ENCODE measurements at places on chromosomes 11 and 22. TPM values are rescaled to one million over a fixed set of nuclear protein-coding genes. Genes with fewer than 3 reads are reported as not detected.

- no peak overlapping the region for H3K4me3 ChIP-seq
- DNase-seq = no peak
- no peaks in the 10 kb centered on the region for H3K4me1 ChIP-seq
- H3K27me3 ChIP-seq = no peaks in the 10 kb centered on the region
- H3K36me3 ChIP-seq = no peaks in the 10 kb centered on the region
- no peak overlapping the region for H3K27ac ChIP-seq
These were observed 33.9 kb downstream of the ENDOD1 start for GRCh38 chr11:95123556-95123955.

GRCh38 chr11:46826310-46827044, 19.6 kb downstream of the CKAP5 start:
- no peaks in the 10 kb centered on the region for H3K27me3 ChIP-seq
- no peaks in the 10 kb centered on the region for H3K36me3 ChIP-seq
- H3K4me3 ChIP-seq = peak overlapping the region; percentile 54

- H3K27ac ChIP-seq = no peak overlapping the region
- no peak overlapping the region for H3K4me3 ChIP-seq
- no peaks in the 10 kb centered on the region for H3K27me3 ChIP-seq
These were observed 44.6 kb downstream of the KCNC1 start for GRCh38 chr11:17778956-17779860.

GRCh38 chr11:27470166-27470565, 2.4 kb downstream of the LGR4 start:
- H3K4me3 ChIP-seq = peak overlapping the region; percentile 67
- no peaks in the 10 kb centered on the region for H3K36me3 ChIP-seq
- peak overlapping the region; percentile 79 for H3K27ac ChIP-seq
- H3K27me3 ChIP-seq = no peaks in the 10 kb centered on the region
- DNase-seq = no peak
- peaks cover 38% of the 10 kb centered on the region for H3K4me1 ChIP-seq

DNA sequence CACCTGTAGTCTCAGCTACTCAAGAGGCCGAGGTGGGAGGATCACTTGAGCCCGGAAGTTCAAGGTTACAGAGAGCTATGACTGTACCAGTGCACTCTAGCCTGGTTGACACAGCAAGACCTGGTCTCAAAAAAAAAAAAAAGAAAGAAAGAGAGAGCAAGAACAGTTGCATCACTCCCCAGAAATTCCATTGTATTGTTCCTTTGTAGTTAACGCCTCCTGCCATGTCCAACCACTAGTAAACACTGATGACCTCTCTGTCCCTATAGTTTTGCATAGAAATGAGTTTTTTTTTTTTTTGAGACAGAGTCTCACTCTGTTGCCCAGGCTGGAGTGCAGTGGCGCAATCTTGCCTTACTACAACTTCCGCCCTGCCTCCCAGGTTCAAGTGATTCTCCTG, 10.8 kb downstream of the PATL1 start:
- no peak overlapping the region for H3K27ac ChIP-seq
- H3K36me3 ChIP-seq = peaks cover 68% of the 10 kb centered on the region
- H3K4me3 ChIP-seq = no peak overlapping the region
- DNase-seq = no peak

DNA sequence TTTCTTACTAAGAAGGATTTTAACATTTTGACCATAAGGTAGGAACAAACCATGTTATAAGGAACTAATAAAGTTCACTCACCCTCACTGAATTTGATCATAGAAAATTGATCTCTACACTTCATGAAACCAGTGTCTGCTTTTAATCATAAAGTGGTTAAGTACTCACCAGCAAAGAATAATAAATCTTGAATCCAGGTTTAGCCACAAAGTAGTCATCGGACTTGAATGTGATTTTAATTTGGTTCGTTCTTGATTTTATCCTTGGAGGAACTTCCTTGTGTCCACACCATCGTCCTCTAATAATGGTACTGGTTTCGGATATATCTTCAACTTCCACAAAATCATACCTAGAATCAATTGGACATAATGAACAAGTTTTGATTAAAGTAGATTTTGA, 40.5 kb upstream of the DDI1 start:
- H3K27ac ChIP-seq = no peak overlapping the region
- no peaks in the 10 kb centered on the region for H3K4me1 ChIP-seq
- no peaks in the 10 kb centered on the region for H3K36me3 ChIP-seq
- no peaks in the 10 kb centered on the region for H3K27me3 ChIP-seq
- no peak overlapping the region for H3K4me3 ChIP-seq

DNA sequence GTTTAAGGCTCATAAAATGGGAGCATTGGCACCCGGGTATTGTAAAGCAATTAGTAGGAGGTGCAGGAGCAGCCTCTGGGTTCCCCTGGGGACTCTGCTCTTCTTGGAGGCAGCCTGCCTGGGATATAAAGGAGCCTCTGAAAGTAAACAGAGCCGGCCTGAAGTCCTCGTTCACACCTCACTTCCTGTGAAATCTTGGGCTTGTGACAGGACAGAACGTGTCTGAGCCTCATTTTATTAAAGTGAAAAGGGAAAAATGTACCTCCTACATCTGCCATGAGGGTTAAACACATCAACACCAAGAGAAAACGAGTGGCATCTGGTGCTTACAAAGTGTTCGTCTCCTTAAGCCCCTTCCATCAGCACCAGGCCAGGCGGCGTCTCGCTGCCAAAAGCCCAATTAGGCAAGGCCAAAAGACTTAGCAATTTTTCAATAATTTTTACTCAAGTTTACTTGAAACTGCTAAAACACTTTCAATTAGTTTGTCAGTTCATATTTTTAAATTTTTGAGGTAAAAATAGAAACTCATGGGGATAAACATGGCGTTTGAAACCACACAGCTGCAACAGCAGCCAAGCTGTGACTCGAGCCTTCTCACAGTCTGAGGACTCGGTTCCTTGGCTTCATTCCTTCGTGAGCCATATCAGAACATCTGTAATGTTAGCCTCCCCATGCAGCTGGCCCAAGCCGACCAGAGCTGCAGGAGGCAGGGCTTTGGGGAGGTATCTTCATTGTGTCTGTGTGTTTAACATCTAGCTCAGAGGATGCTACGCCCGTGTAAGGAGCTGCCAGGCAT, 33.6 kb downstream of the MAP6 start:
- H3K4me3 ChIP-seq = no peak overlapping the region
- peaks cover 27% of the 10 kb centered on the region for H3K27me3 ChIP-seq
- H3K27ac ChIP-seq = no peak overlapping the region
- H3K36me3 ChIP-seq = no peaks in the 10 kb centered on the region
- no peak for DNase-seq

DNA sequence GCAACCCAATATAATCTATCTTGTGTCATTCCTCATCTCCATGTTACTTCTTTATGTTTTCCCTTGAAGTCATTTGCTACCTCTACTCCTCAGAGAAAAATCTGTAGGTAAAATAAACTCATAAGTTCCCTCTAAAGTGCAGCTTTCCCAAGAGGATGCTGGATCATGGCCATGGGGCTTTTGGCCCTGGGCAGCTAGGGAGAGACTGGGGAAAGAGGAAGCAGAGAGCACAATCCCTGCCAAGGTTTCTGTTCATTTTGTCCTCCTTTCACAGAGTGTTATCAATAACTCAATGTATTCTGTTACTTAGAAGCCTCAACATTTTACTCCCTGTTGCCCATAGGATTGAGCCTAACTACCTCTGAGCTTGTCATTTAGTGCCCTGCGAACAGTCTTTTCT, 9.0 kb downstream of the RNF121 start:
- H3K36me3 ChIP-seq = no peaks in the 10 kb centered on the region
- no peak for DNase-seq
- no peak overlapping the region for H3K4me3 ChIP-seq
- no peaks in the 10 kb centered on the region for H3K27me3 ChIP-seq
- H3K4me1 ChIP-seq = peaks cover 6% of the 10 kb centered on the region

DNA sequence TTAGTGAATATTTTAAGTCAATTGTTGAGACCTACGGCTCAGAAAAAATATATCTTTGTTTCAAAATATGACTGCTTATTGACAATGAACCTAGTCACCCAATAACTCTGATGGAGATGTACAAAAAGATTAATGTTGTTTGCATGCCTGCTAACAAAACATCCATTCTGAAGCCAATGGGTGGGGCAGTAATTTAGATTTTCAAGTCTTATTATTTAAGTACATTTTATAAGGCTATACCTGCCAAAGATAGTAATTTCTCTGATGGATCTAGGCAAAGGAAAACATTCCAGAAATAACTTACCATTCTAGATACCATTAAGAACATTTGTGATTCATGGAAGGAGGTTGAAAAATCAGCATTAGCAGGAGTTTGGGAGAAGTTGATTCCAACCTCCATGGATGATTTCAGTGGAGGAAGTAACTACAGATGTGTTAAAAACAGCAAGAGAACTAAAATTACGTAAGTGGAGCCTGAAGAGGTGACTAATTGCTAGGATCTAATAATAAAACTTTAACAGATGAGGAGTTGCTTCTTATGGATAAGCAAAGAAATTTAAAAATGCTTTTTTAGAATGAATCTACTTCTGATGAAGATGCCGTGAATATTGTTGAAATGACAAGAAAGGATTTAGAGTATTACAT, 26.4 kb upstream of the OR8D2 start:
- no peaks in the 10 kb centered on the region for H3K4me1 ChIP-seq
- no peak overlapping the region for H3K4me3 ChIP-seq
- H3K27me3 ChIP-seq = no peaks in the 10 kb centered on the region
- no peaks in the 10 kb centered on the region for H3K36me3 ChIP-seq
- DNase-seq = no peak
- no peak overlapping the region for H3K27ac ChIP-seq

- peak; percentile 12 for DNase-seq
- no peak overlapping the region for H3K4me3 ChIP-seq
- no peaks in the 10 kb centered on the region for H3K4me1 ChIP-seq
- no peak overlapping the region for H3K27ac ChIP-seq
These were observed 295.1 kb upstream of the PLET1 start for GRCh38 chr11:112555491-112556364.

- no peaks in the 10 kb centered on the region for H3K36me3 ChIP-seq
- H3K4me1 ChIP-seq = no peaks in the 10 kb centered on the region
- DNase-seq = no peak
- H3K27ac ChIP-seq = no peak overlapping the region
These were observed 403.1 kb upstream of the CCDC90B start for GRCh38 chr11:83689144-83689780.

GRCh38 chr11:59216641-59217564, 4.2 kb upstream of the MPEG1 start:
- H3K4me3 ChIP-seq = no peak overlapping the region
- no peaks in the 10 kb centered on the region for H3K36me3 ChIP-seq
- no peaks in the 10 kb centered on the region for H3K4me1 ChIP-seq
- no peaks in the 10 kb centered on the region for H3K27me3 ChIP-seq
- H3K27ac ChIP-seq = no peak overlapping the region
- DNase-seq = no peak

DNA sequence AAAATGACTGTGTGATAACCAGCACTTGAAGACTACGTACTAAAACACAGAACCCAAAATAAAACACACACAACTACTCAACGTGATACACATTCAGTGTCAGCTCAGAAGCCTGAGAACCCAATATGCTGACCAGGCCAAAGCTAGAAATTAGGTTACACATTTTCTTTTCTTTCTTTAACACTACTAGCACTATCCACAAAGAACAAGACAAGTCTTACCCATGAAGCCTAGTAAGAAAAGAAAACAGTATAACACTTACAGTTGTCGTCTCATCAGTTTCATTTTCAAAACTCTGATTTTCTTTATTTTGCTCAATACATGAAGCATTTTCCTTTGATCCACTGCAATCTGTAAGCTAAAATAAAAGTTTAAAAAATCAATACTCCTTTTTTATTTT, 472.9 kb downstream of the DLG2 start:
- no peak overlapping the region for H3K4me3 ChIP-seq
- H3K4me1 ChIP-seq = no peaks in the 10 kb centered on the region
- no peaks in the 10 kb centered on the region for H3K36me3 ChIP-seq
- DNase-seq = no peak
- no peaks in the 10 kb centered on the region for H3K27me3 ChIP-seq

- no peak overlapping the region for H3K4me3 ChIP-seq
- DNase-seq = no peak
- H3K4me1 ChIP-seq = peaks cover 9% of the 10 kb centered on the region
- no peaks in the 10 kb centered on the region for H3K27me3 ChIP-seq
These were observed 3.0 kb downstream of the CXCR5 start for GRCh38 chr11:118886681-118887111.

- DNase-seq = no peak
- no peaks in the 10 kb centered on the region for H3K36me3 ChIP-seq
- no peak overlapping the region for H3K27ac ChIP-seq
- H3K27me3 ChIP-seq = peaks cover 2% of the 10 kb centered on the region
- H3K4me1 ChIP-seq = no peaks in the 10 kb centered on the region
- no peak overlapping the region for H3K4me3 ChIP-seq
These were observed 14.1 kb upstream of the CALCB start for GRCh38 chr11:15059132-15059915.

DNA sequence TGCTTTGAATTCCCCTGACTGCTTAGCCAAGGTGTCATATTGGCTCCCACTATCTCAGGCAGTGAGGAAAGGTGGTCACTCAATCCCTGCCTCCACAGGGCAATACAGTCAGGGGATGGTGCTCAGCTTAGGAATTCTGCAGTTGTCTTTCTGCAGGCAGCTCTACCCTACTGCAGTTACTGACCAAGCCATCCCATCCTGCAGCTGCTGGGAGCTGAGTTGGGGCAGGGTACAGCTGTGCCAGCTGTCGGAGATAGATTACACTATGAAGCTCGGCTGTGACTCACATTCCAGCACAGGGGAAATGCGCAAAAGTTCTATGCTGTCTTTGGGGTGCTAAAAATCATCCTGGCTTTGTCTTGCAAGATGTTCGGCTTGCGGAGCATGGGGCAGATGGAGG, 4.4 kb upstream of the DAGLA start:
- no peaks in the 10 kb centered on the region for H3K36me3 ChIP-seq
- no peaks in the 10 kb centered on the region for H3K4me1 ChIP-seq
- H3K4me3 ChIP-seq = no peak overlapping the region
- no peak for DNase-seq
- no peak overlapping the region for H3K27ac ChIP-seq

GRCh38 chr11:32427935-32428664, 7.2 kb downstream of the WT1 start:
- H3K4me1 ChIP-seq = peaks cover 7% of the 10 kb centered on the region
- H3K27me3 ChIP-seq = no peaks in the 10 kb centered on the region

The APOBEC3F gene
- total RNA-seq = 7.7 TPM

The TYR gene
- total RNA-seq = not detected

The ANGPTL5 gene
- not detected for total RNA-seq

The ISX gene
- not detected for total RNA-seq

The APOA4 gene
- not detected for total RNA-seq

The CCDC116 gene
- not detected for total RNA-seq

The CARNS1 gene
- total RNA-seq = 1.0 TPM

The LARGE2 gene
- total RNA-seq = 1.4 TPM

The YAP1 gene
- total RNA-seq = 158 TPM

The ZBTB16 gene
- 0.21 TPM for total RNA-seq

The RBFOX2 gene
- 81.1 TPM for total RNA-seq

The PPFIBP2 gene
- total RNA-seq = 21.5 TPM

All from Panc1 (cell line).